ENCODE measurements at places on chromosomes 13 and 19.

GRCh38 chr19:51681286-51681941 lies 11.7 kb upstream of the SPACA6 start:
- DNase-seq = no peak

GRCh38 chr19:41774515-41774980 lies 19.2 kb downstream of the CEACAM6 start:
- peak; percentile 35 for DNase-seq

- DNase-seq = no peak
Measured at GRCh38 chr13:83940742-83941141, 58.5 kb upstream of the SLITRK1 start.

- no peak for DNase-seq
Measured at GRCh38 chr19:18651733-18652132, 14.9 kb downstream of the KLHL26 start.

DNA sequence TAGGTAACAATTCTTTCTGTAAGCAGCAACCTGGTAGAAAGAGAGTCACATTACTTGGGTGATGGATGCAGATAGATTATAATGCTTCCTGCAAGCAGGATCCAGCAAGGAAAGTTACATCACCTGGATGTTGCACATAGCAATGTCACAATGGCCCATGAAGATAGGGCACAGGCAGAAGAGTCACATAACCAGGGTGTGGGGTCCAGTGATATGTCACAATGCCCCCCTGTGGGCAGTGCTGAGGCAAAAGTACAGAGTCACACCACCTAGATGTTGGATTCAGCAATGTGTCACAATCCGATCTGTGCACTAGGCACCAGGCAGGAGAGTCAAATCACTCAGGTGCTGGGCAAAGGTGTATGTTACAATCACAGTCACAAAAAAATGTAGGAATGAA lies 4.0 kb upstream of the ZNF43 start:
- DNase-seq = no peak

DNA sequence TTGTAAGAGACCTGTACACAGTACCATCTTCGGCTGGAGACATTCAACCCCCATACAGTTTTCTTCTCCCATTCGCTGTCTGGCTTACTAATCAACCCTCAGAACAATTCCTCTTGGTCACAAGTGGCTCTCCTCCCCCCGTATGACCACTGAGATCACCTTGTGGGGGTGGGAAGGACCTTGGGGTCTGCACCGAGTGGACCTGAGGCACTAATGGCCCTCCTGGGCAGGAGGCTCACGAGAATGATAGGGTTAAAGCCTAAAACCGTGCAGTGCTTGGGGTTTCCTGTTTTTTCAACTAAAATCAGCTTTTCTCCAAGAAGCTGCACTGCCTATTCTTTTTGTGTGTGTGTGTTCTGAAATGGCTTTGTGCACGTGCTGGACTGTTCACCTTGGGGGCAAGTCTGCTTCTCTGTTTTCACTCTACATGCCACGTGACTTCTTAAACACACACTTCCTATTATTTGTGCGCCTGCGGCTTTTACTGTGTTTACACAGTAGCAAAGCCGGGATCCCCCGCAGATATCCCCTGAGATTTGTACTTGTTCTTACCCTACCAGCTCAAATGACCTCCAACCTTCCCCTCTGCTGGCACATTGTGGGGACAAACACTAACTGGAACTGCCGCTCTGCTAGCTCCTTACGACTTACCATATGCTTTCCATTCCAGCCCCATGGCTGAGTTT lies 12.3 kb downstream of the RBM26 start:
- no peak for DNase-seq

GRCh38 chr13:30872276-30872594 lies 33.8 kb upstream of the MEDAG start:
- no peak for DNase-seq

DNA sequence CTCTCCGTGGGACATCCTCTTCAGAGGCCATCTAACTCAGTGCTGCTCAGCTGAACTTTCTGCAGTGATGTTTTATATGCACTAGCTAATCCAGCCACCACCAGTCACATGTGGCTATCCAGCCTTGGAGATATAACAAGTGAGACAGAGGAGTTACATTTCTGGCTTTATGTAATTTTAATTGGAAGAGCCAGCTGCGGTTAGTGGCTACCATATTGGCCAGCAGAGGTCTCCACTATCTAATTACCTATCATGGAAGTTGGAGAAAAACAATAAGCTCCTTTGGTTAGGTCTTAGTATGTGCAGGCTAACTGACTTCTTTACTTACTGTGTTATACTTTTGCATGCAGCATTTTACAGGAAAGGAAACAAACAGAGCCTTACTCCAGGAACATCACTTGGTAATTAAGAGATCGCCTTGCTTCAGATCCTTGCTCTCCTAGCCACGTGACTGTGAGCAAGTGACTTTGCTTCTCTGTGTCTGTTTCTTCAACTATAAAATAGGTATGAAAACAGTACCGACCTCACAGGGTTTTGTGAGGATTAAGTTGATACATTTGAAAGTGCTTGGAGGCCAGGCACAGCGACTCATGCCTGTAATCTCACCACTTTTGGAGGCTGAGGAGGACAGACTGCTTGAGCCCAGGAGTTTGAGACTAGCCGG lies 1.6 kb upstream of the KLK10 start:
- peak; percentile 10 for DNase-seq

DNA sequence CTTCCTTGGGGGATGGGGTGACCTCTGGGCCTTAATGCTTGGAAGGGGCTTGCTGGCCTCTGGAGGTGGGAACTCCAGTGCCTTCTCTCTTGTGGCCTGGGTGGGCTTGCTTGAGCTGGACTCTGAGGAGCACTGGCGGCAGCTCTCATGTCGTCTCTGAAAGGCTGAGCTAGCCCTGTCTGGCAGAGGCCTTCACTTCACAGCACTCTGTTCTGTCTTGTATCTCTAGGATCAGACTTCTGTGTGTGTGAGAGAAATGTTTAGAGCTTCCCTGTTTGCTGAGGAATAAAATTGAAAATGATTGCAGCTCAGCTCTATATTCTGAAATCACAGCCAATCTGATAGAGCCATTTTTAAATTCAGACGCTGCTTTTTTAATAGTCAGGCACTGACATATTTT lies 185.3 kb downstream of the KCNRG start:
- DNase-seq = no peak

Measured in activated CD4-positive, alpha-beta T cell treated with anti-CD3 and anti-CD28 coated beads, Interleukin-2, amount 50 U/mL, for 16 hours (primary cell).